ENCODE measurements at places on chromosomes 12 and 14.
A peak's percentile ranks its signal among the peaks of the same experiment; 100 is the strongest.

GRCh38 chr14:95155045-95155444 is 2.3 kb downstream of the DICER1 start:
- DNase-seq: no peak

- peak; percentile 23 for DNase-seq
Observed at GRCh38 chr12:31773867-31774266, 45.0 kb upstream of the AMN1 start.

- DNase-seq: no peak
Observed at GRCh38 chr12:125093681-125094330, 28.6 kb downstream of the AACS start.

DNA sequence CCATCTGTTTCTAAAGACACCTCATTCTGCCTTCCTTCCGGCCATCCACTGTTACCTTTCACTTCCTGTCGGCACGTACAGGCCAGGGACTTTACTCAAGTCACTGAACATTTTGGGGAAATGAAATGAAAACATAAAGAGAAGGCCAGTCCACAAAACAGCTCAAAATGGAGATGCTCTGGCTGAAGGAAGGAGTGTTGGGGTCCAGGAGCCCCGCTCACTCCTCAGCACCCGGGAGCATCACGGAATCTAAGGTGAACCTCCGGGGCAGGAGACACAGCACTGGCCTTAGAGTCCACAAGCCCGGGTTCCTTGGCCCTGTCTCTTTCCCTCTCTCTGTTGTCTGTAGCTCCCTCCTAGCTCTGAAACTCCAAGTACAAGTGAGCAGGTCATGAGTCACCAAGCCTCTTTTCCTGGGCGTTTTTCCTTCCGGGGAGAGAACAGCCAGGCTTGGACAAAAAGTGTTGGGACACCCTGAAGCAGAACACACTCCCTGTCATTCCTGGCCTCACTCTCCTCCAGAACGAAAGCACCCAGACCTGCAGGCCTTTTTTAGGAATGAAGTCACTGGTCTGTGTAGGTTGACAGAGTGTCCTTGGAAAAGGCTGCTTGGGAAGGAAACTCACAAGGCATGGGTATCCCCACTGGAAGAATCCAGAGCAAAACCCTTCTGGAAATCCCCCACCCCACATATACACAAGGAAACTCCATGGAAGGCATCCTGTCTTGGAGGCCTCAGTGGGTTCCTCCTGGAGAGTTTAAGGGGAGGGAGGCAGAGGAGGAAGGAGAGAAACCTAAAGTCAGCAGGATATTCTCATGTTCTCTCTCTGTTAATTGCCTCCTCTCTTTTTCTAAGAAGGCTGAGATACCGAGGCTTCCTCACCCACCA is 245.3 kb downstream of the ZFP36L1 start:
- no peak for DNase-seq

- peak; percentile 25 for DNase-seq
Observed at GRCh38 chr14:23186913-23187654, 3.6 kb upstream of the SLC7A8 start.

GRCh38 chr12:19183121-19183838 is 53.7 kb downstream of the PLEKHA5 start:
- no peak for DNase-seq

- DNase-seq: no peak
Observed at GRCh38 chr12:3333583-3333982, 157.4 kb upstream of the PRMT8 start.

GRCh38 chr12:113852264-113852663 is 113.9 kb downstream of the RBM19 start:
- no peak for DNase-seq

DNA sequence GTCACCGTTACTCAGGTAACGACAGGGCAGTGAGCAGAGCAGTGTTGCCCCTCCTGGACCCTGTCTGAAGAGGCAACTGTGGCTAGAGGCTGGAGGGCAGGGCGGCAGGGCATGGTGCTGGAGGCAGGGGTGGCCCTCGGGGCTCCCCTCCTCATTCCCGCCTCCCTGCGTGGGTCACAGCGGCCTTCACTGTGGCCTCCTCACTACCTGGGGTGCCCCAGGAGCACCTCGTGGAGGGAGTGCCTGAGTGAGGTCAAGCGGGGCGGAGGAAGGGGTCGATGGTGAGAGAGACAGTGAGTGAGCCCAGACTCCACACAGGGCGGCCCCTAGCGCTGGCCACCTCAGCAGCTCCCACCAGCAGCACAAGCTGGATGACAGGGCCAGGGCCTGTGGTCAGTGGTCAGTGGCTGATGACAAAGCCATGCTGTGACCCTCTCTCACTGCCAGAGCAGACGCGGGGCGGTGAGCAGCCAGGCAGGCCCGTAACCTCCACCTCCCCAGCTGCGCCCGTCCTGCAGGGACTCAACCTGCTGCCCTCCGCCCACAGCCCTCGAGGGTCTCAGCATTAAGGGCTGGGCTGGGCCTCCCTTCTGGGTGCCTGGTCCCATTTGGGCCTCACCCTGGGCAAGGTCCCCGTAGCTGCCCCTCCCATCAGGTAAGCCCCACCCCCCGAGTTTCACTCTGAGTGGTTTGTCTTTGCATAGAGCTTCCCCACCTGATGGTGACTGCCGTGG is 17.8 kb downstream of the GPR132 start:
- DNase-seq: no peak

DNA sequence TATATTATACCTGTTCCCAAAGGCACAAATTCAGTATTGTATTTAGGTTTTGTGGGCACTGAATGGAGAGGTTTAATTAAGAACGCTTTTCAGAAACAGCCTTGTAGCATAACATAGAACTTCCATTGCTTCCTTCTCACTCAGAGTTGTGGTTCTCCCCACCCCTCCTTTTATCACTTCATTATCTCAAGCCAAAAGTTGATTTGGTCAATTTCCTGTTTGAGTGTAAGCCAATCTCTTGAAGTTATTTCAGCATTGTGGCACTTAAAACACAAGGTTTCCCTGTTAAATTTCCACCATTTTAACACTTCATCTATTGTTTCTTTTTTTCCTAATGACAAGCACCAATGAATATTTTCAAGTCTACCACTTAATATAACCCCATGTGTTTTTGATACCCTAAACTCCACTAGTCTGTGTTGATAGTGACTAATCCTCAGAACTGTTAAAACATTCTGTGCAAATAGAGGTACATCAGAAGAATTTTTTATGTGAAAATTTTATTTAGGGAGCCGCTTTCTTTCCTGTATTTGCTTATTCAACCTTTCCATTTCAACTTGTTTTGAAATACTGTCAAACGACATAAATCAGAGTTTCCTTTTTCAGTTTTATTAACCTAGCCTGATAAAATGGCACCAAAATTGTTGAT is 340.1 kb downstream of the BCAT1 start:
- DNase-seq: no peak

- no peak for DNase-seq
Observed at GRCh38 chr12:51917746-51918453, 10.6 kb downstream of the ACVRL1 start.

GRCh38 chr12:104974626-104975290 is 11.4 kb upstream of the NOPCHAP1 start:
- peak; percentile 28 for DNase-seq

DNA sequence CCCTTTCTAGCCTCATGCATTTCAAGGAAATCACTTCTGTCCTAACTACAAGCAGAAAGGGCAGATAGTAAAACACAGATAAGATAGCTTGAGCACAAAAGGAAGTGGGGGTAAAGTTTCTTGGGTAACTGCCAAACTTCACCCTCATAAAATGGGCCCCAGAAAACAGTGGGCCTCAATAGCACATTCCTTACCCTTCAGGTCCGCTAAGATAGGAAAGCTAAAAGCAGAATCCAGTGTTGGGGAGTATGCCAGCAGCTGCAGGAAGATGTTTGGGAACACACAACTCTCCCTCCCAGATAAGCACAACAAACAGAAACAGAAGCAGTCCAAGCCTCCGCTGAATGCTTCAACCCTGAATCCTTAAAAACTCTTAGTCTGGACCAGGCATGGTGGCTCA is 110.9 kb upstream of the MGAT4C start:
- DNase-seq: no peak

DNA sequence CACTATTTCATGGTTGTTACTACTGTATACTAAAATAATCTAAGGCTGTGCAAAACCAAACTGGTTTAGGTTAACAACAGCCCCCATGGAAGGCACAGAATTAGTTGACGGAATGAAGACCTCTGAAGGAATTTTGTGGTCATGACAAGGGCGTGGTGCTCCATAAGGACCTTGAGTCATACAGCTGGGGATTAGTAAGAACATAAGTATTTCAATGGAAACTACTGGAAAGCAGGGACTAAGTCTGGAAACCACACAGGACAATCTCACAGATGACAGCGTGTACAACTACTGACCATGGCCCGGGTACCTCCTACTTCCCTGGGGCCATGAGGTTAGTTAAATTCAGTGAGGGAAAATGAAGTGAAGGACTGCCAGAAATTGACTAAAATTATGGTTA is 98.5 kb upstream of the PLEKHA5 start:
- DNase-seq: no peak

DNA sequence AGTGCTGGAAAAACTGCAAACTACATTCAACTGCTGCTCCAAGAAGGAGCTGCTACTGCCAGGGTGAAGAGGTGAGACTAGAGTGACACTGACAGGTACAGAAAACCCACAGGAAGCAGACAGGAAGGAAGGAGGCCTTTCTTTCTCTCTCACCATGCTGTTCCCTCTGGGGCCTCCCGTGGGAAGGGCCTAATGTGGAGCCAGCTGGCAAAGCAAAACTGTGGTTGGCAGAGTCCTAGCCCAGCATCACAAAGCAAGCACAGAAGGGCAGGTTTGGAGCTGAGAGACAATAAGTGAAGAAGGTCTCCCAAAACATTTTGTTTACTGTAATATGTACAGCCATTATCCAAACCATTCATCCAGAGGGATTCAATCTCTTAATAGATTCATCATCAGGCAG is 122.5 kb upstream of the MAX start:
- no peak for DNase-seq

- DNase-seq: no peak
Observed at GRCh38 chr14:53751650-53752049, 205.0 kb downstream of the BMP4 start.

- DNase-seq: no peak
Observed at GRCh38 chr12:80589077-80589476, 118.4 kb upstream of the MYF6 start.

- DNase-seq: no peak
Observed at GRCh38 chr12:107369679-107370078, 276.3 kb upstream of the CRY1 start.

- no peak for DNase-seq
Observed at GRCh38 chr12:24360057-24360456, 410.6 kb upstream of the SOX5 start.

- no peak for DNase-seq
Observed at GRCh38 chr12:24561882-24562770, 386.8 kb downstream of the BCAT1 start.

- DNase-seq: no peak
Observed at GRCh38 chr14:34733245-34733644, 18.9 kb upstream of the CFL2 start.

DNA sequence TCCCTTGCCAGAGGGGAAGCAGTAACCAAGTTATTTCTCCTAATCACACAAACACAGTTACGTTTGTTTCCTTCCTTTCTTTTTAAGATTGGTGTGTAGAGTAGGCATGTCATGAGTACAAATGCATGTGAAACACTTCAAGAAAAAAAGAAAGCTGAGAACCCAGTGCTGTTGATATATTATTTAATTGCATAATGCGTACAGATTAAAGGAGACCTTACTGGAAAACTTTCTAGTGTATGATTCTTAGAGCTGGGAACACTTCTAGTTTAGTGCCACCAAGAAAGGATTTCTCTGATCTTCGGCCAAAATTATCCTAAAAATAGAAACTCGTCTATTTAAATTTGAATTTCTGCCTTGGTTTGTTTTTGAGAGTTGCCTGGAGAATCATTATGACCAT is 365.5 kb downstream of the CCDC91 start:
- DNase-seq: no peak

DNA sequence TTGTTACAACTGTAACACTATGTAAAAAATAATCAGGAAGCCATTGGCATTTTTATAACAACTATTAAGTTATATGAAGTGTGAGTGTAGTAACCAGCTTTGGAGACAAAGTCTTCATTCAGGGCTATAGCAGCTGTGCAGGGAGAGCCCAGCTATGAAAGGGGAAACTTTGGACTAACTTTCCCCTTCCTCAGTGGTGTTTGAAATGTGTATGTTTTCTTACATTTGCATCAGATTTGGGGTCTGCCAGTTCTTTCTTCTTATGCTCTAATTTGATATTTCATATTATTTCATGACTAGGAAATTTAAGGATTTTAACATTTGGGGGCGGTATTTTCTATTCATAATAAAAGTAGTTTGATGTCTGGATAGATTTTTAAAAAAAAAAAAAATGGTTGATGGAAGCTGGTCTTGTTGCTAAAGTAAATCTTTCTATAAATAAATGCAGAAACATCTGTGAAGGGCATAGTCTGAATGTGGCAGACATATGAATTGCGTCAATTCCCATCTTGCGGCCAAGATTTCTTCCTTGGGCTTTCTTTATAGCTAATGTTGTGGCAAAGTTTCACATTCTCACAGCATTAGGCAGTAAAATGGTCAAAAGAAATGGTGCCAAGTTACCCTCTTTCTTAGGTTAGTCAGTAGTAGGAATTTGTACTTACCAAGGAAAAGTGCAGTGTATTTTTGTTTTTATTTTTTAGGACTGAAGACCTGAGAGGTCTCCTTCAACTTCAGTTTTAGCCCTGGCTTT is 35.6 kb downstream of the RASSF8 start:
- DNase-seq: no peak

DNA sequence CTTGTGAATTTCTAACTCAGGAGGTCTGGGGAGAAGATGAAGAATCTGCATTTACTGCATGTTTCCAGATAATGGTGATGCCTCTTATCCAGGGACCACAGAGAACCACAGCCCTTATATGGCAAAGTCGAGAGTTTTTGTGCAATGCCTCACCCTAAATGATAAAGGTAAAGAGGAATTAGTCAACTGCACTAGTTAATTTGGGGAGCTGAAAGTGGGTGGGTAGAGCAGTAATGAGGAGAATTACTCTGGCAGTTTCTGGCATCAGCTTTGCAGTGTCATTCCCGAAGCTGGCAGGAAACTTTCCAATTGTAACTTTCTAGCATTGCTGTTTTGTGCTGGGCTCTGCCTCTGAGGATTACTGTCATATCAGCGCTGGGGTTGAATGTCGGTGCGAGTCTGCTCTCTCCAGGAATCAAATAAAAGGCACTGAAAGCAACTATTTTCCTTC is 10.3 kb downstream of the EGLN3 start:
- DNase-seq: no peak

DNA sequence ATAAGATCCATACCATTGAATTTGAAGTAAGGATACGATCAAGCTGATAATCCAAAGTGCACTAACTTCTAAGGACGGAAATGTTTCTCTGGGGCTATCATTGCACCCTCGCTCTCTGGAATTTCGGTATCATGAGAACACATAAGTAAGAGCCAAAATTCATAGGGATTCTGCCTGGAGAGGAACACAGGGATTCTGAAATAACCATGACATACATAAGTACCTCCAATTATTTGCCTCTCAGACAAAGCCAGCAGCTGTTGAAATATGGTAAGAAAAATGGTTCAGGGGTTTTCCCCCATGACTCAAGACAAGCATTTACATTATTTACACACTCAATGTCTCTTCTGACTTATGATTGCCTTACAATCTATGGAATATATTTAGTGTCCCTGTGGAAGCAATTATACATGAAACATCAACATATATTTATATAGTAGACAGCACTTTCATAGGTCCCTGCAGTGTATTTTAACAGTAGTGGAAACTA is 1123.6 kb upstream of the SEL1L start:
- DNase-seq: no peak

GRCh38 chr12:52735106-52735505 is 31.8 kb upstream of the KRT77 start:
- DNase-seq: no peak

GRCh38 chr12:123223241-123223668 is 9.7 kb downstream of the MPHOSPH9 start:
- DNase-seq: no peak

Data from GM18507 (cell line).